ENCODE measurements at places on chromosomes 2 and 18. TPM values are rescaled to one million over a fixed set of nuclear protein-coding genes. Genes with fewer than 3 reads are reported as not detected.

DNA sequence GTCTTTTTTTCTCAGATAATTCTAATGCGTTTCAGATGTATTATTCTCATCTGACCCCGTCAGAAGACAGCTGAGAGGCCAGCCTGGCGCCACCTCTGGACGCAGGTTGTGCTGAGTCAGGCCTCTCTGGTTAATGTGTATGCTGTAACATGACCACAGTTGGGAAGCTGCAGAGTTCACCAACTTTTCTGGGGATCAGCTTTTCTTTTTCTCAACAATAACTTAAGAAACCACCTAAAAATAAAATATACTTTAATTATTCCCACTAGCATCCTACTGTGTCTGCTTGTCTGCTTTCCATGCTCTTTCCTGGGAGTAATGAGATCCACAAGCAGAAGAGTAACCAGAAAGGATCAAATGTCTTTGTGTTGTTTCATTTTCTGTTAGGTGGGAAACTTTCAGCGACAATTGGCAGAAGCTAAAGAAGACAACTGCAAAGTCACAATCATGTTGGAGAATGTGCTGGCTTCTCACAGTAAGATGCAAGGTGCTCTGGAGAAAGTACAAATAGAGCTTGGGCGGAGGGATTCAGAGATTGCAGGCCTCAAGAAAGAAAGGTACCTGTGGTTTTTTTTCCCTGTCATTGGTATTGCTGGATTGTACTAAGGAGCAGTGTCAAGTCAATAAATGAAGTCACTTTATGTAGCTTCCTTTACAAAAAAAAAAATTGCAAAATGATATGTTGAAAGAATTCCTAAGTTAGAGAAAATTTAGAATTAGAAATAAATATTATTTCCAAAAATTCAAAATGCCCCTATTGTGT is 79.8 kb downstream of the CCDC150 start:
- no peaks in the 10 kb centered on the region for H3K27me3 ChIP-seq
- no peaks in the 10 kb centered on the region for H3K4me1 ChIP-seq
- H3K27ac ChIP-seq = no peak overlapping the region
- no peak overlapping the region for H3K4me3 ChIP-seq
- peaks cover 34% of the 10 kb centered on the region for H3K36me3 ChIP-seq

DNA sequence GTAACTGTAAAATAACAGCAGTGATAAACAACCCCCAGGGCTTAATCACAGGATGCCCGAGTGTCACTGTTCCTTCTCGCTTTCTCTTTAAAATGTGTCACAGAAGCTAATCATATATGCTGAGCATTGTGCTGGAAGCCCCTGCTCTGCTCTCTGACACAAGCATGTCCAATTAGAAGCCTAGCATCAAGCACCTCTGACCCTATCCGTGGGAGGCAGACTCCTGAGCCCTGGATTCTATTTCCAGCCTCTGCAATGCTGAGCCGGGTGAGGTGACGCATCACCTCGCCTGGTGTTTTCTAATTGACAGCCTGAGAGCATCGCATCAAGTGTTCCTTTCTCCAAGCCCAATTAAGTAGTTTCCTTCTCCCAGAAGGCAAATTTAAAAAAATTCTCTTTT is 19.7 kb upstream of the SCG2 start:
- no peaks in the 10 kb centered on the region for H3K36me3 ChIP-seq
- H3K4me3 ChIP-seq = no peak overlapping the region
- H3K4me1 ChIP-seq = peaks cover 10% of the 10 kb centered on the region
- no peak for DNase-seq
- peaks cover 85% of the 10 kb centered on the region for H3K27me3 ChIP-seq

GRCh38 chr18:46164920-46165319 is 60.7 kb downstream of the HAUS1 start:
- H3K27ac ChIP-seq = no peak overlapping the region
- DNase-seq = no peak
- no peaks in the 10 kb centered on the region for H3K27me3 ChIP-seq
- H3K4me1 ChIP-seq = no peaks in the 10 kb centered on the region

- H3K4me1 ChIP-seq = peaks cover 3% of the 10 kb centered on the region
- no peak overlapping the region for H3K27ac ChIP-seq
- no peak overlapping the region for H3K4me3 ChIP-seq
- H3K36me3 ChIP-seq = peaks cover 14% of the 10 kb centered on the region
- DNase-seq = no peak
Measured at GRCh38 chr2:105824446-105824845, 79.7 kb downstream of the NCK2 start.

DNA sequence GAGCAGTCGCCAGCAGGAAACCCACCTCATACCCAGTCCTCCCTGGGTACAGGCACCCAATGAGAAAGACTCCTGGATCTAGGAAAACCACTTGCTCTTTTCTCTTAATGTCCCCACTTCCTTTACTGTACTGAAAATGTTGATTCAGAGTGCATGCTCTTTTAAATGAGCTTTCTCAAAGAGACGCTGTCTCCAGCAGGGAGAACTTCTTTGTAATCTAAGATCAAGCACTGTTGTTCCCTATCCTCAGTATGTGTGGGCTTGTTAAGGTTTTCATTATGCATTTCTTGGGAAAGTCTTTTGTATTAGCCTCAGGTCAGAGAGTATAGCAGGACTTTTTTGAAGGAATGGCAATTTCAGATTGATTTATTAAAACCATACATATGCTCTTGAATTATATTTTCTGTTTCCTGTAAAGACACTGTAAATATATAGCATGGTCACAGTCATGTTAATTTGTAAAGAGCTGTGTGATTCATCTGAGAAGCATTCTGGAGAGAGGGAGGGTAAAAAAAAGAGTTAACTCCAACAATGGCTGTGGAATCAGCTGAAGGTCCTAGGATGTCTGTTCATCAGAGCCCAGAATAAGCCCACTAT is 178.1 kb downstream of the MGAT5 start:
- H3K27me3 ChIP-seq = no peaks in the 10 kb centered on the region
- peaks cover 18% of the 10 kb centered on the region for H3K4me1 ChIP-seq
- H3K36me3 ChIP-seq = peaks cover 8% of the 10 kb centered on the region

GRCh38 chr18:35389095-35389618 is 12.0 kb upstream of the ZNF396 start:
- H3K4me3 ChIP-seq = no peak overlapping the region
- no peak overlapping the region for H3K27ac ChIP-seq
- no peak for DNase-seq
- no peaks in the 10 kb centered on the region for H3K27me3 ChIP-seq

ORMDL1 gene
- total RNA-seq = 51.2 TPM

SAG gene
- not detected for total RNA-seq

CBLN2 gene
- total RNA-seq = not detected
